ENCODE measurements at places on chromosomes 4 and X.

DNA sequence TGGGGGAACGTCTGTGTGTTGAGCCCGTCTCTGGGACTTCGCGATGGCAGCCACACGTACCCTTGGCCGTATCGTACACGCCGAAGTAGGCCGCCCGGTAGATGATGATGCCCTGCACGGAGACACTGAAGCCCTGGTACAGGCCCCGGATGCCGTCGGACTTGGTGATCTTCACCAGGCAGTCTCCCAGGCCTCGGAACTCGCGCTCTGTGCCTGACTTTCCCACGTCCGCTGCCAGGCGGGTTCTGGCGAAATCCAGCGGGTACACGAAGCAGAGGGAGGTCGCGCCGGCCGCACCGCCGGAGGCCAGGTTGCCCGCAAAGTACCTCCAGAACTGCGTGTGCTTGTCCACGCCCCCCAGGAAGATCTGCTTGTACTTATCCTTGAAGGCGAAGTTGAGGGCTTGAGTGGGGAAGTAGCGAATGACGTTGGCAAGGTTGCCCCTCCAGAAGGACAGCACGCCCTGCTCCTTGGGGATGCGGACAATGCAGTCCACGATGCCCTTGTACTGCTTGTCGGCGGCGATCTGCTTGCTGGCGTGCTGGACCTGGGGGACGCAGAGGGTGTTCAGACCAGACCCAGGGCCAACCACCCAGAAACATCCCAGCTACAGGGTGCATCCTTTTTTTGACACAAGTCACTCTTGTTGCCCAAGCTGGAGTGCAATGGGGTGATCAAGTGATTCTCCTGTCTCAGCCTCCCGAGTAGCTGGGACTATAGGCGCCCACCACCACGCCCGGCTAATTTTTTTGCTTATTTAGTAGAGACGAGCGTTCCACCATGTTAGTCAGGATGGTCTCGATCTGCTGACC, 2.5 kb downstream of the SLC25A6 start:
- no peak for DNase-seq

DNA sequence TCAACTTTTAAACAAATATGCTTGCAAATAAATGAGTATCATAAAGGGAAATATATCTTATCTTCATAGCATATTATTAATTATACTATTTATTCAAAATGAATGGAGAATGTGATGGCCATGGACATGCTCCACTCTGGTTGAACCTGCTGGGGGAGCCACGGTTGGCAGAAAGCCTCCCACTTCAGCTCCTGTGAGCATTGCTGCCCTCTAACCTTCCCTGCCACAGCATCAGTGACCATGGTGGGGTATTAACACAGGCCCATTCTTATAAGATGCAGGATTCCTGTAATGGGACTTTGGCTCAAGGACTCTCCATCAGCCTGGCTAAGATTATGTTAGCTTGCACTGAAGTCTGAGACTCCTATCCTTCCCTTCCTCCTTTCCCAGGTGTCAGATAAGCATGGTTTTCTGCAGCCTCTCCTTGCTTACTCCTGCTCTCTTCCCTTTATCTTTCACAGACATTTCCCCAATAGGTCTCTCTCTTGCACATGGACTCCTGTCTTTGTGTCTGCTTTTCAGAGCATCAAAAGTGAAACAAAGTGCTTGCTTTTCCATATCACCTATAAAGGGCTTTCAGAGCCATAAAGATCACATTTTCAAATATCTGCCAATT, 4.9 kb upstream of the ABRAXAS1 start:
- DNase-seq = no peak

GRCh38 chr4:103365285-103365684, 167.1 kb upstream of the CENPE start:
- no peak for DNase-seq

DNA sequence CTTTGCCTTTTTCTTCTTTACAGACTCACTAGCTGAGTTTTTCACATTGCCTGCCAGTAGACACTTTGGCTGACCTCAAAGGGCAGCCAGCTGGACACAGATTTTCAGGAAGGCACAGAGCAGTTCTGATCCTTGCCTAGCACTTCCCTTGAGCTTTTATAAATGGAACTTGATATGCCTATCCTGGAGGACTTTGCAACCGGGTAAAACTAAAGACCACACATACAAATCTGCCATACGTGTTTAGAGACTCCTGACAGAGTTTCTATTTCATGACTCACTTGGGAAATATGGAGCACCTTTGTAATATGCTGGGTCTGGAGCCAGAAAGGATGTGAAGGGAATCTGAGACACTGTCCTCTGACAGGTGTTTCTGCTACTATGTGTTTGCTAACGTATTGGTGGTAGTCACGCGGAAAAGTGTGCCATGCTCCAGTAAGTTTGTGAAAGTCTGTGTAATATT, 56.7 kb upstream of the RASSF6 start:
- no peak for DNase-seq

DNA sequence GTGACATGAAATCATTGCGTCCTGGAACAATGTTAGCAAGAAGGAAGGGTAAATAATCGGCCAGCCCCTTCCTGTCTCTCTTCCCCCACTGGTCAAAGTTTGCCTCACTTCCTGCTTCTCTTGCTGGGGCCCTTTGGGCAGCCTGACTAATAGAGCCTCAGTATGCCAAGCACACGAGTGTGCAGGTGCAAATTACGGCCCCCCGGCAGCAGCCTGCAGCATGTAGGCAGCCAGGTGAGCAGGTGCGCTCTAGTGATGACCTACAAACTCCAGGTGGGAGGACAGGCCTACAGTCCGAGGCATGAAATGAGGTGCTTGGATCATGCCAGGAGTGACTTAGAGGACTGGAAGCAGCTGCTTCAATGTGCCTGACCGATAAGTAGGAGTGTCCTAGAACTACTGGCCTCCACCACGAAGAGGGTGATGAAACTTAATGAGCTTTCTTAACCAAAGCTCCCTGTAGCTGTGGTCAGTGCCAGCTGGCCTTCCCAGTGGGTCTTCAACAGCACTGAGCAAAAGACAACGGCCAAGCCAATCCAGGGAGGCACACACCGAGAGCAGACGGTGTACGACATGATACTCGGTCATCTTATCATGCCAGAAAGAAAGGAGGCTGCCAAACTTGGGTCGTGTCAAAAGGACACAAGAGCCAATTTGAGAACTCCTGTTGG, 26.1 kb upstream of the FAT1 start:
- DNase-seq = no peak

DNA sequence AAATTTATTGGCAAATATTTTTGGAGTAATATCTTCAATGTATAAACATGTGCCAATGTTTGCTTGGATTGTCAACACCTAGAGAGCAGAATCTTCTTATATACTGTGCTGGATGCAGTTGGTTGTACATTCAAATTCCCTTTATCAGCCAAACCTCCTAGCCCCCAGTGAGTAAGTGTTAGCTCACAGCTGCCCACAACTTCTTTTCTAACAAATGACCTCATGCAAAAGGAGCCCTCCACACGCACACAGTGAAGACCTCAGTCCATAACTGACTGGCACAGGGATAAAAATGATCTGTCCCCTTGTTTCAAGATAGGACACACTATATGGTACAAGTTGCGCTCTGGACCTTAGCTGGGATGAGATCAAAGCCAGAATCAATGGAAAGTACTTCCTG, 458.0 kb upstream of the NWD2 start:
- no peak for DNase-seq

- DNase-seq = no peak
Observed at GRCh38 chr4:152369902-152370295, 166.0 kb downstream of the FBXW7 start.

- DNase-seq = no peak
Observed at GRCh38 chr4:168795346-168795745, 214.7 kb downstream of the CBR4 start.

- DNase-seq = no peak
Observed at GRCh38 chrX:68199062-68199848, 234.0 kb downstream of the OPHN1 start.

- no peak for DNase-seq
Observed at GRCh38 chr4:81507530-81507929, 35.8 kb upstream of the RASGEF1B start.

- no peak for DNase-seq
Observed at GRCh38 chr4:10535912-10536311, 78.7 kb upstream of the ZNF518B start.

DNA sequence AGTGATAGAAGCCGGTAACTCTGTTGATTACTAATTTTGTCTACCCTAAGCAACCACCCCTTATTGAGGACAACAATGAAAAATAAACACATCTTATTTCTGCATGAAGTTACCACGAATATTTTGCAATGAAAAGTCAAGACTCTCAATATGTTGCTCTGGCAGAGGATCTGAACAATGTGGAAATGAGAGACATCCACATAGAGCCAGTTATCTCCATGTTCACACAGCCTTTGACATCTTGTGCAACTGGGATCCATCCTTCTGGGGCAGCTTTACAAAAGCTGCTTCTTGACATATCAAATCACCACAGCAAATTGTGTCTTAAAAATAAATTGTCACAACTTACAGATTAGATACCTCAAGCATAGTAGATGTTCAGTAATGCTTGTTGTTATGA, 10.2 kb downstream of the EDNRA start:
- no peak for DNase-seq

DNA sequence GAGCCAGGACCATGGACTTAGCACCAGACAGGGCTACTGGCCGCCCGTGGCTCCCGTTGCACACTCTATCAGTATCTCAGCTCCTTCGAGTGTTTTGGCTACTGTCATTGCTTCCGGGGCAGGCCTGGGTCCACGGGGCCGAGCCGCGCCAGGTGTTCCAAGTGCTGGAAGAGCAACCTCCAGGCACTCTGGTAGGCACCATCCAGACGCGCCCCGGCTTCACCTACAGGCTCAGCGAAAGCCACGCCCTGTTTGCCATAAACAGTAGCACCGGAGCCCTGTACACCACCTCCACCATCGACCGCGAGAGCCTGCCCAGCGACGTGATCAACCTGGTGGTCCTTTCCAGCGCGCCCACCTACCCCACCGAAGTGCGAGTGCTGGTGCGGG, 1.6 kb downstream of the FAT4 start:
- no peak for DNase-seq

GRCh38 chr4:158847535-158847934, 78.7 kb downstream of the FNIP2 start:
- no peak for DNase-seq

- no peak for DNase-seq
Observed at GRCh38 chr4:4284827-4285618, 4.9 kb downstream of the LYAR start.
